ENCODE measurements at places on chromosomes 6 and 20.

DNA sequence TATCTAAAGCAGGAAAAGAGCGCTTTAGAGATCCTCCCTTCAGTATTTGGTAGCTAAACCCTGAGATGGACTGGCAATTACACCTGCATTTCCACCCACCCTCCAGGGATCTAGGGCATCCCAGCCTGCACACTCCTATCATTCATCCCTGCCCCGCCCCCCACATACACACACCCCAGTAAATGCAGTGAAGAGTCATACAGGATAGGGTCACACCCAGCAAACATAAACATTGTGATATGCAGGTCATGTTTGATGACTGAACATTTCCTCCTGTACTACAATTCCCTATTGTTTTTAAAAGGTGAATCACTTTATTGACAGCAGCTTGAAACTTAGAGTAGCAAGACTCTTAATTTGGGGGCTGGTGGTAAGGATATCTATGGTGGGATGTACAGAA is 112.9 kb downstream of the FOXO3 start:
- no peak for DNase-seq

GRCh38 chr6:27141529-27142015 is 105.9 kb upstream of the PRSS16 start:
- no peak for DNase-seq

- no peak for DNase-seq
These were observed 115.5 kb upstream of the AFDN start for GRCh38 chr6:167711211-167711610.

DNA sequence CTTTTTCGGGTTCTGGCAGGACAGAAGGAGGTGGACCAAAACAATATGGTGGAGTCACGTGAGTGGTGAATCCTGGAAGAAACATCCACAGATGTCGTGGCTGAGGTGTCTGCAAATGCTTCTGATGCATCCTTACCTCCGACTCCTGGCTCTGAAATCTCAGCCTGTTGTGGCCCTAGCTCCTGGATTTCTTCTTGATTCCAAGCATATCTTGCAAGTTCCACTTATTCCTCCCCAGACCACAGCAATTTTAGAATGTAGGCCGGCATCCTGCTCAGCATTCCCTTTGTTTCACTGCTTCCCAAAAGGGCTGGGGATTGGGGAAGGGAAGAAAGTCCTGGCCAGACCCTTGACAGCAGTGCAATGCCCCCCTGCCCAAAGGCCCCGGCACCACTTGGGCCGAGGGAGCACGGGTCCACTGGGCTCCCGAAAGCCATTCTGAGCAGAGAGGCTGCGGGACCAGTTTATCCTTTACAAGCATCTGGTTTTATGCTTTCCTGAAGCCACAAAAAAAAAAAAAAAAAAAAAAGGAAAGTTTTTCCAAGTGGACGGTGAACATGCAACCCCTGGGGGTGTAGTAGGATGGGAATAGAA is 200.9 kb upstream of the RNF24 start:
- DNase-seq: peak; percentile 73

GRCh38 chr6:102517506-102517905 is 1124.0 kb downstream of the GRIK2 start:
- DNase-seq: no peak

GRCh38 chr6:36961441-36962435 is 7.2 kb downstream of the PI16 start:
- DNase-seq: no peak

DNA sequence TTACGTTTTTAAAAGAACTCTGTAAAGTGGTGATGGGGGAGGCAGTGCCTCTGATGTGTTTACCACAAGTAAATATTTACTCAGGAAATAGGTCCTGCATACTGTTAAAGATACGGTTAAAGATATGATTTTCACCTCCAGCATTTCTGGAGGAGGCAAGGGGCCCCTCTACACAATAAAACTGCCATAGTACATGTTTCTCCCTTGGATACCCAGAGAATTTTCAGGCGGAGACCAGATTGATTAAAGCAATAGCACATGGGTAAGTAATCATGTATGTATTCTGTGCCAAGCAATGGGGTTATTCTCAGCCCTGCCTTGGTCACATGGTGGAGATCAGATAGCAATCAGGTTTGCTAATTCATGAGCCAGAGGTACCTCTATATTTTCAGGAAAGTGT is 9.6 kb downstream of the RIPOR2 start:
- DNase-seq: no peak

- DNase-seq: no peak
These were observed 522.0 kb upstream of the GJE1 start for GRCh38 chr6:141610741-141611140.

DNA sequence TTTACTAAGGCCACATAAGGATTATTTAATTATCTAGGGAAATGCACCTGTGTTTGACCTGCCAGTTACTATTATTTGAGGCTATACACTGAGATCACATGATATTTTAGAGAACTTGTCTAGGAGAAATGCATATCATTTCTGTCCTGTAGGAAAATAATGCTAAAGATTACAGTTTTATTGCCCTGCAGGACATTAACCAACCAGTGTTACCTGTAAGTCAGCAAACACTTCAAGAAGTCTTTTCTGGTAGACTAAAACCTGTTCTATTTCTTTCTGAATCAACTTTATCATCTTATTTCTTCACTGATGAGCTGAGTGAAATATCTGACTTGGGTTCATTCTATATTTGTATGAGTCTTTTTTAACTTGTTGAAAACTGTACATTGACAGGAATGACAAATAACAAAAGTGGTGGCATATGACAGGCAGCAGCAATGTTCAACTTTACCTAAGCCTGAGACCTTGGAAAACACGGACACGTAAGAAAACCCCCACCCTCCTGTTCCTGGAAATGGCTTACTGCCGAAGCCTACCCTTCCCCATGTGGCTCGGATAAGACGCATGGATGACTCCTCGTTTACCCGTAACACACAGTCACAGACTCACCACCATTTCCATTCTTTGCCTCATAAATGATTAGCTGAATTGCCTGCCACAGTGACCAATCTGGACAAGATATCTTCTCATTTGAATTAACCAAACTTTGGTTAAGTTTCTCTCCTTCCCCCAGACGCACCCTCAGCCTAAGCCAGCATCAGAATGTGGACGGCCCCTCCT is 118.0 kb upstream of the CD93 start:
- no peak for DNase-seq

DNA sequence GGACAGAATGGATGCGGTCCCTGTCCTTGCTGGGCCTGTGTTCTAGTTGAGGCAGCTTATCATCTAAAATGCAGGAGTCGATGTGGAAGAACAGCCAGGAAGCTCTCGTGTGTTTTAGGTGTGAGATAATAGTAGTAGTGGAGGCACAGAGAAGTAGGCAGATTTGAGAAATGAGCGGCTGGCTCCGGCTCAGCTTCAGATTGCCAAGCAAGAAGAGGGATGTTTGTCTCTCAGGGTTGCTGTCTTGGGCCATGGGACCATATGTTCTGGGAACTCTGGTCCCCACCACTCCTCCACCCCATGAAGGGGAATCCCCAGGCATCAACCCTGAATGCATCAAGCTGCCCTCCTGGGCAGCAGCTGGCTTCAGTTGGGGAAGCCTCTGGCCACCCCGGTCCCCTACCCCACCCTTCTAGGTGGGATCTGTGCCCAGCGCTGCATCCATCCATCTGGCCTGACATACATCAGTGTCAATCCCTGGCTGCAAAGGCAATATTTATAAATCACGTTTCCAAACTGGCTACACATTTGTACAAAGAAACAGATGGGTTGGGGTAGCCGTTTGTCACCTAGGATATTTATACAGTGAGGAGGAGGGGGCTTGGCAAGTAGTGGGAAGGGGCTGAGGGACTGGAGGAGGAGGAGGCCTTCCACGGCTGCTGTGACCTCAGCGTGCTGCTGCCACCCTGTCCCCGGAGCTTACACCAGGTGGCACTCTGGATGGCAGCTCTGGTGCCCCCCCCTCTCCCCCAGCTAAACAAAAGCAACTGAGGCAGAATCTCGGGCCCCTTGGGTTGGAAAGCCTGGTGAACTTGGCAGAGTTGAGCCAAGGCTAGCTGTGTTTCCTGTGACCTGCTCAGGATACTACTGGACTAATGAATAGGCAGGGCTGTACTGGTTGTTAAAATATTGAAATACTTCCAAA is 64.4 kb downstream of the CD40 start:
- DNase-seq: no peak

- no peak for DNase-seq
These were observed 34.9 kb downstream of the METTL24 start for GRCh38 chr6:110323258-110323657.

DNA sequence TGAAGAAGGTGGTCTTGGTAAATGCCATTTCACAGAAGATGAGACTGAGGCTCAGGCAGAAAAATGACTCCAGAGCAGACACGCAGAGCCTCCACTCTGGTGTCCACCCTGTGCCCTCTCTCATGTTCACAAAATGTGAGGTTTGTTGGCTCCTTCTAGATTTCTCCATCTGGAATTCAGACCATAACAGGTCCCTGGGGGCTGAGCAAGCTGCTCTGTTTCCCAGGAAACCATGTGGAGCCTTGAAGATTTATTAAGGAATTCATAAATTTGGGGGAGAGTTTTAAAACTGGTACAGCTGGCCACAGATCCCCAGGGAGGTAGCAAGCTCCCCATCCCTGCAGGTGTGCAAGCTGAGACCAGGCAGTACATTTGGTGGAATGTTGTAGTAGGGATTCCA is 38.8 kb upstream of the SIRPA start:
- DNase-seq: no peak

DNA sequence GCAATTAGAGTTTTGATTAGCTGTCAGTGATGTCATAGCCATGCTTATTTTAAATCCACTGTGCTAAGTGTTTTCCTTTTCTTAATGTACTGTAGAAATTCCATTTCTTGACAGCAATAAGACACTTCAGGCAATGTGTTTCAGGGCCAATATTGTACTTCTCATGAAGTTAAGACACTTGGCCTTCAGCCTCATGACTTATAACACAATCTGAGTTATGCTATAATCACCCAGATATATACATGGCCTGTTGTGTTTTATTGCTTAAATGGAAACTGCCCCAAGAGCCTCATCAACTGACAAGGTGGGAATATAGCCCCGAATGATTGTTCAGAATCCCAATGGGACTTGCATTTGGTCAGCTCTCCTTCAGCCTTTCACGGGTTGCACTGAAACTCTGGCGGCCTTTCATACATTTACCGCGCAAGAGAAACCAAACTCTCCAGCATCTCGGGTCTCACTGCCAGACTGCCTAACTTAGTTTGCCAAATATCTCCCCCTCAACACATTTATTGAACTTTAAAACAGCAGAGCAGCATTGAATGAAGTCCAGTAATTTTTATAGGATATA is 44.2 kb upstream of the TBX18 start:
- no peak for DNase-seq

GRCh38 chr6:131828080-131828479 is 20.3 kb downstream of the ENPP1 start:
- no peak for DNase-seq

DNA sequence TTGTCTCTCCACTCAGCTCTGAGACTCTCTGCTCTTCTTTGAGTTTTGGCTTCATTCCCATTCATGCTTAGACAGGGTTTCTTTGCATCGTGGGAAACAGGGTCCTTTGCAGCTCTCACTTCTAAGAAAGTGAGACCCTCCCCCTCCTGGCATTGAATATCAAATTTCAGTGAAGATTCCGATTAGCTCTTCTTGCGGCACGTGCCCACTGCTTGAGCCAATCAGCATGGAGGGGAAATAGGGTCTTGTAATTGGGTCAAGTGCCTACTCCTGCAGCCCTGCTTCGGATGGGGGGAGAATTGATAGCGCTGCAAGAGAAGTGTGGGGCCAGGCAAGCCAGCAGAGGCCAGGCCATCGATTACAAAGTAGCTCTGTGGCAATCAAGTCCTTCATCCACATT is 69.6 kb downstream of the TFAP2C start:
- DNase-seq: no peak

- no peak for DNase-seq
These were observed 44.4 kb upstream of the SIM1 start for GRCh38 chr6:100509101-100509500.

- DNase-seq: no peak
These were observed 341.3 kb downstream of the ZFAND3 start for GRCh38 chr6:38160831-38161230.

- no peak for DNase-seq
These were observed 147.1 kb downstream of the PRL start for GRCh38 chr6:22149501-22150367.

DNA sequence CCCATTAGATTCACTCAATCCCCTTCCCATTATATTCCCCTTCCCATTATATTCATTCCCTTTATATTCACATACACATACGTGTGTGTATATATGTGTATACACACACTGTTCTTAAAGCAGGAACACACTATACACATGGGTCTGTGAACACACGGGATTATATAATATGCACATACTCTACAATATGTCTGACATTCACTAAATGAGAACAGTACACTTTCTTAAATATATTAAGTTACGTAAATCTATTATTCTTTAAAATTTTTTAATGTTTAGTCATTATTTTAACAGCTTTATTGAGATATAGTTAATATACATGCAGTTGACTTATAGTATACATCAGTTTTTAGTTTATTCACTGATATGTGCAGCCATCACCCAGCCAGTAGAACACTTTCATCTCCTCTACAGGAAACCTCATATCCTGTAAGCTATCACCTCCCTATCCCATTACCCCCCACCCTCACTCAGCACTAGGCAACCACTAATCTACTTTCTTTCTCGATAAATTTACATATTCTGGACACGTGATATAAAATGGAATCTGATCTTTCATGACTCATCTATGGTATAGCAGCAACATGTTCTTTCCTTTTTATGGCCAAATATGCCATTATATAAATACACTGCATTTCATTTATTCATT is 13.9 kb upstream of the SUMO4 start:
- no peak for DNase-seq

- no peak for DNase-seq
These were observed 7.9 kb downstream of the LBP start for GRCh38 chr20:38354227-38354626.

DNA sequence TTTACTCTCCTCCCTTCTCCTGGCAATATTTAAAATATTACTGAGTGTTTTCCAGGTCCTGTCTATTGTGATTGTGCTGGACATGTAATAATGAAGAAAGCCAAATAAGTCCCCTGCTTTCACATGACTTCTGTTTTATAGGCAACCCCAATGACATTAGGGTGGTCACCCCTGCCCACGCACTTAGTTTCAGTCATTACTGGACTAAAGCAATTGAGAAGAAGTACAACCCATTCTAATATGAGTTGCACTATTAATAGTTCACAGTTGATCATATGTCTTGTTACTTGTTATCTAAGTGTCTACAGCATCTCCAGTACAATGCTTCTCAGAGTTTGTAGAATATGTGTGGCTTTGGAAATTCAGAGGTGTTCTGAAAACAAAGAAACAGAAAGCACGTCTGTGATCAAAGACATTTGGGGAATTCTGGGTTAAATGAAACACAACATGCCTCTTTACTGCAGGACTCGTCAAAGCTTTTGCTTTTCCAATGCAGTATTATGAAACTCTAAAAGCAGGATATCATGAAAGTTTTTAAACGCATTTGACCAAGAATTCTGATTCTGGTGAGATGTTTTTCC is 789.5 kb downstream of the DHX35 start:
- no peak for DNase-seq

DNA sequence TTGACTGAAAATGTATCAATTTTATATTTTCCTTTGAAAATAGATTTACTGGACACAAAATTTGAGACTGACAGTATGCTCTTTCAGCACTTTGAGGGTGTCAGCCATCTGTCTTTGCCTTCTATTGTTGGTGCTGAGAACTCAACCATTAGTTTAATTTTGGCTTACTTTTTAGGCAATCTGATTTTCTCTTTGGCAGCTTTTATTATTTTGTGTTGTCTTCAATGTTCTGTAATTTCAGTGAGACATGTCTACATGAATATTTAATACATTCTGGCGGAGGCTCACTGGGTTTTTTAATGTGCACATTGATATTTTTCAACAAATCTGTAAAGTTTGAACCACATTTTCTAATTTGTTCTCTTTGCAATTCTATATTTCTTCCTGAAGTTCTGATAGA is 648.6 kb downstream of the C6orf118 start:
- DNase-seq: no peak

Data from fibroblast of skin of left biceps (primary cell).